ENCODE measurements at places on chromosomes 13 and 19.
A peak's percentile ranks its signal among the peaks of the same experiment; 100 is the strongest.

DNA sequence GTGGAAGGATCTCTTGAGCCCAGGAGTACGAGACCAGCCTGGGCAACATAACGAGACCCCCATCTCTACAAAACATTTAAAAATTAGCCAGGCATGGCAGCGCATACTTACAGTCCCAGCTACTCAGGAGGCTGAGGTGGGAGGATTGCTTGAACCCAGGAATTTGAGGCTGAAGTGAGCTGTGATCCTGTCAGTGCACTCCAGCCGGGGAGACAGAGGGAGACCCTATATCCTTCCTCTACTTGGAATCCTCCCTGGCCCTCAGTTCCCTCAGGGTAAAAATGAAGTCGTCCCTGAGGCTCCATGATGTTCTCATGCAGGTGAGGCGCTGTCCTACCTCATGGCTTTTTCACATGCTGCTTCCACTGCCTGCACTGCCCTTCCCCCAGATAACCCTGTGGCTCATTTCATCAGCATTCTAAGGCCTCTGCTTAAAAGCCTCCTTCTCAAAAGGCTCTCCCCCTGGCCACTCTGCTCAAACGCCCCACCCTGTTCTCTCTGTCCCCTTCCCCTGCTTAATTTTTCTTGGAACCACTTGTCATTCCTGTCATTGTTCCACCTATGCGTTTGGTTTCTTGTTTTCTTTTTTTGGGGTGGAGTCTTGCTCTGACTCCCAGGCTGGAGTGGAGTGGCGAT, 19.2 kb downstream of the DNM2 start:
- no peak for DNase-seq

- DNase-seq, result no peak
These were observed 66.6 kb downstream of the ARHGEF18 start for GRCh38 chr19:7415163-7415856.

- no peak for DNase-seq
These were observed 169.9 kb downstream of the FLT1 start for GRCh38 chr13:28325022-28325421.

GRCh38 chr19:48064509-48064908, 20.6 kb upstream of the CABP5 start:
- no peak for DNase-seq

DNA sequence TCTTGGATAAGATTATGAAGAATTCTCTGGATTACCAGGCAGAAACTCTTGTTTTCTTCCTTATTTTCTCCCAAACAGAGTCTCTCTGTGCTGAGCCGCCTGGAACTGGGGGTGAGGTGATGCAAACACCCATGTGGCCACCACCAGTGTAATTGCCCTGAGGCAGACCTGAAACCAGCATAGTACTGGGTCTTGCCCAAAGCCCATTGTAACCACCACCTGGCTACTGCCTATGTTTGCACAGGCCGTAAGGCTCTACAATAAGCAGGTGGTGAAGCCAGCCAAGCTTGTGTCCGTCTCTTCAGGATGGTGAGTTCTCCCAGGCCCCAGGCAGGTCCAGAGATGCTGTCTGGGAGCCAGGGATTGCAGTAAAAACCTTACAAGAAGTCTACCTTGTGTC, 18.9 kb upstream of the KBTBD7 start:
- no peak for DNase-seq

- DNase-seq, result peak; percentile 95
These were observed 434 bp upstream of the ETFB start for GRCh38 chr19:51366389-51367254.

- DNase-seq, result no peak
These were observed 97.0 kb downstream of the DCT start for GRCh38 chr13:94382517-94382916.

GRCh38 chr19:47493378-47494210, 9.6 kb upstream of the KPTN start:
- DNase-seq, result no peak

DNA sequence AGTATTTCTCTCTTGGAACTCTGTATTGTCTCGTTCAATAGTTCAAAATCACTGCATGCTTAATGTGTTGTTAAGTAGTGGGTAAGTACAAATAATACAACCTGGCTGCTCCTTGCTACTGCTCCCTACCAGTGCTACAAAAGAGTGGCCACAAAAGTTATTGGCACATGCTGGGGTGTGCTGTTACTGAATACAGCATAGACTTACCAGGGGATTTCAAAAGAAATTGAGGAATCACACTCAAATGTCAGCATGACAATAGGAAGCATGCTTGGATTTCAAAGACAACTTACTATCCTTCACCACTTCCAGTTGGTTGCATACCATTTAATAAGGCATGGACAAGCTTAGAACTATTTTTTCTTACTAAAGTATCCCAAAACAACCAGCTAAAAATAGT, 1041.3 kb upstream of the SPRY2 start:
- DNase-seq, result no peak

DNA sequence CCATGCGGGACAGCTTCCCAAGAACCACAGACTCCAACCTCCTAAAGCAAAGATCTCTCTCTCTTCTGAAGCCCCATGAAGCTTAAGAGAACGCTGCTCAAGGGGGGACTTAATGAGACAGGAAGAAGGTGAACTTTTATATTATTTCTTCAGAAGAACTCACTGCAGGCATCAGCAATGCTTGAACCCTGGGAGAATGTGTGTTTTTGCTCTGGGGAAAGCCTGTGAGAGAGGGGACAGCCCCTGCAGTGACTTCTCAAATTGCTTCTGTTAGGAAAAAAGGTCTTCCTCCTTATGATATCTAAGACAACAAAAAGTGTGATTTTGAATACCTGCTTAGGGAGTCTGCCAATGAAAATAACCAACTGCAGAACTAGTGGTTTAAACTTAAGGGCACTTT, 23.0 kb downstream of the GJA3 start:
- no peak for DNase-seq

DNA sequence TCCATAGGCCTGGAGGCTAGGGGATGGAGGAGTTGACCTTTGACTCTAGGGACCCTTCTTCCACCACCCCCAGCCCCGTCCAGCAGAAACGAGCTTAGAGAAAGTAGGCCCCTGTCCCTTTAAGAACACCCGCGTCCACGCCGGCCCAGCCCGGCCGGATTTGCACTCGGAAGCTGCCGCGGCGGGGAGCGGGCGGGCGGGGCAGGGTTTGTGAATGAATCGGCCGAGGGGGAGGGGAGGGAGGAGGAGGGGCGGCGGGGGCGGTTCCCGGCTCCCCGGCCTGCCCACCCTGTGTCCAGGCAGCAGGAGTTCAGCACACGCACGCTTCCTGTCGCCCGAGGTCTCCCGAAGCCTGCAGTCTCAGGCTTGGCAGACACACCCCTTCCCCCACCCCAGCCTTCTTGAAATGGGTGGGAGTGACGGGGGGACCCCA, 1.5 kb downstream of the UNC13A start:
- no peak for DNase-seq

GRCh38 chr19:6925801-6926751, 38.7 kb downstream of the ADGRE1 start:
- no peak for DNase-seq

DNA sequence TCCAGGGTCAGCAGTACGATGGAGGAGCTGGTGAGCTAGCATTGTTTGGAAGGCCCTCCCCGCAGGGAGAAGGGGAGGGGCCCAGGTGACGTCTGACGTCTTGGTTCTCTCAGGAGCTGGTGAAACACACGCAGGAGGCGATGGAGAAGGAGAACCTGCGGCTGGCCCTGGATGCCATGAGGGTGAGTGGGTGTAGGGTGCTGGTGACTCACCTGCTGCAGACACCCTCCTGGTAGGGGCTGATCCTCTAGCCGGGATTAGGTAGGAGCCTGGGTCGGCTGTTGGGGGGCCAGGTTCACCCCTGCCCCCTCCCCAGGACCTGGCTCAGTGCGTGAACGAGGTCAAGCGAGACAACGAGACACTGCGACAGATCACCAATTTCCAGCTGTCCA, 55.8 kb downstream of the VAV1 start:
- DNase-seq, result no peak

DNA sequence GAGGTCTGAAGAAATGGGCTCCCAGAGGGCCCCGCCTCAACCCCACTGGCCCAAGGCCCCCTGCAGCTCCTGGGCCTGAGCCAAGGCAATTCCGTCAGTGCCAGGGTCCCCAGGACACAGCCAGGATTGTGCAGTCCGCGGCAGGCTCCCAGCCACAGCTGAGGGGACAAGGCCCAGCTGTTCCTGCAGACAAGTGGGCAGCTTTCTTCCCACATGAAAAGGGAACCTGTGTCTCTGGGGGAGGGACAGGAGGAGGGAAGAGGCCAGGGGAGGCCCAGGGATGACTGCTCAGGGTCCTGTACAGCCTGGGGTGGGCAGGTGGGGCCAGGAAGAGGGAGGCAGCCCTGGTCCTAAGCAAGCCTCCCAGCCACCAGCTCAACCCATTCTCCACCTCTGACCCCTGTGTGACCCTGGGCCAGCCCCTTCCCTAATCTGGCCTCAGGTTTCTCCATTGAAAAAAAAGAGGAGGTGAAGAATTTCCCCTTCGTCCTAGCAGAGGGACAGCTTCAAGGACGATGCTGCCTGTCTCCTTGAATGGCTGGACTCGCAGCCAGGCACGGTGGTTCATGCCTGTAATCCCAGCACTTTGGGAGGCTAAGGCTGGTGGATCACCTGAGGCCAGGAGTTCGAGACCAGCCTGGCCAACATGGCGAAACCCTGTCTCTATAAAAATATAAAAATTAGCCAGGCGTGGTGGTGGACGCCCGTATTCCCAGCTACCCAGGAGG, 20.5 kb upstream of the VSTM2B start:
- no peak for DNase-seq

DNA sequence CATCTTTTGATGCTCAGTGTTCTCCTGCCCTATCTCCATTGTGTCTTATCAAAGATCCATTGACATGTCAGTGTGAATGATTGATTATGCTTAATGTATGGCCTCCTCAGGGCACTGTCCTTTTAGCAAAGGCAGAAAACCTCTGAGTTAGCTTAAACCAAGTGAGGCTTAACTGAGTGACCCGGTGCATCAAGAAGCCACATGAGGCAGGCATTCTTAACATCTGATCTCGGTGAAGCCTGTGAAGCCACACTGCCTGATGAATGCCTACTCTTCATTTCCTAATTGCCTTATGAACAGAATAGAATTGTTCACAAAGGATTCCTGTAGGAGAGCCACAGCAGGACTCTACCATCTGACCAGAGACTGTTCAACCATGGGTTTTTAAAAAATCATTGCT, 168.1 kb upstream of the SOX21 start:
- DNase-seq, result no peak

- DNase-seq, result no peak
These were observed 87.6 kb downstream of the RNF17 start for GRCh38 chr13:24851546-24851945.

GRCh38 chr19:55601084-55601483, 996 bp downstream of the ZNF524 start:
- no peak for DNase-seq

DNA sequence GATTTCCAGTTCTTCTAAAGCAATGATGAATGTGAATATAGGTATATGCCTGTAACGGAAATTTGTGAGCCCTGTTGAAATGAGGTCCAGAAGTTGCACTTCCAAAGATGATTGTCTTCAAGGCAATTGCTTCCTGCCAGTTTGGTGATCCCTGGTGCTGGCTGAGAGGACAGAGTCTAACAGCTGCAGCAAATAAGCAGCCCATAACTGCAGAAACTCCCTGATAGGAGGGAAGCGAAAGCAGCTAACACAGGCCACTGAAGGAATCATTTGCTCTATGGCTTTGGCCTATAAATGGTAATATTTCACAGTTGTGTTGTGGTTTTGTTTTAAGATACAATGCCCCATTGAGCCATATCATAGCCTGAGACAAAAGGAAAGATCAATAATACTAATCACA, 451.5 kb upstream of the MIR17HG start:
- DNase-seq, result no peak
